CD4-positive, alpha-beta T cell treated with Interleukin-6 for 4 hours (primary cell): ENCODE measurements at places on chromosomes 12 and 14.

DNA sequence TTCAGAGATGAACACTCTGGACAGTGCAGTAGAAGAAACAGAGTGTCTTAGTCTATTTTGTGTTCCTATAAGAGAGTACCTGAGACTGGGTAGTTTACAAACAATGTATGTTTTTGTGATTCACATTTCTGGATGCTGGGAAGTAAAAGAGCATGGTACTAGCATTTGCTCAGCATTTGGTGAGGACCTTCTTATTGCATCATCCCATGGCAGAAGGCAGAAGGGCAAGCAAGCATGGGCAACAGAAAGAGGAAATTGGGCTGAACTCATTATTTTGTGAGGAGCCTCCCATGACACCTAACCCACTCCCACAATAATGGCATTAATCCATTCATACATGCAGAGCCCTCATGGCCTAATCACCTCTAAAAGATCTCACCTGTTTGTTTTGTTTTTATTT is 8.0 kb downstream of the ANKS1B start:
- DNase-seq: no peak

GRCh38 chr12:45959728-45960127 is 30.6 kb downstream of the SCAF11 start:
- no peak for DNase-seq

- no peak for DNase-seq
Observed at GRCh38 chr12:91432089-91432488, 249.5 kb upstream of the DCN start.

DNA sequence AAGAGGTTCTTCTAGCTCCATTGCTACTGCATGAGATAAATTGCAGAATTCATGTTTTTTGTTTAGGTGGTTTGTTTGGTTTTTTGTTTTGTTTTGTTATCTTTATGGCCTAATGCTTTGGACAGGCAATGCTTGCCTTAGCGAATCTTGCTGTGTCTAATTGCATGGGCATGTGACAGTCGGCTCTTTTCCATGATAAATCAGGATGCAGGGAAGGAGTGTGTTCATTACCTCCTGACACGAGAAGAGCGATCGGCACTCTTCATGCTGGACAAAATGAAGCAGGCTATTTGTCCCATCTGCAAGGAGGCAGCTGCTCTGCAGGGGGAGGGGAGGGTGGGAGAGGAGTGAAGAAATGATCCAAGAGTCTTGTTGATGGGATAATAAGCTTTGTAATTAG is 6.5 kb downstream of the CCDC60 start:
- DNase-seq: no peak

DNA sequence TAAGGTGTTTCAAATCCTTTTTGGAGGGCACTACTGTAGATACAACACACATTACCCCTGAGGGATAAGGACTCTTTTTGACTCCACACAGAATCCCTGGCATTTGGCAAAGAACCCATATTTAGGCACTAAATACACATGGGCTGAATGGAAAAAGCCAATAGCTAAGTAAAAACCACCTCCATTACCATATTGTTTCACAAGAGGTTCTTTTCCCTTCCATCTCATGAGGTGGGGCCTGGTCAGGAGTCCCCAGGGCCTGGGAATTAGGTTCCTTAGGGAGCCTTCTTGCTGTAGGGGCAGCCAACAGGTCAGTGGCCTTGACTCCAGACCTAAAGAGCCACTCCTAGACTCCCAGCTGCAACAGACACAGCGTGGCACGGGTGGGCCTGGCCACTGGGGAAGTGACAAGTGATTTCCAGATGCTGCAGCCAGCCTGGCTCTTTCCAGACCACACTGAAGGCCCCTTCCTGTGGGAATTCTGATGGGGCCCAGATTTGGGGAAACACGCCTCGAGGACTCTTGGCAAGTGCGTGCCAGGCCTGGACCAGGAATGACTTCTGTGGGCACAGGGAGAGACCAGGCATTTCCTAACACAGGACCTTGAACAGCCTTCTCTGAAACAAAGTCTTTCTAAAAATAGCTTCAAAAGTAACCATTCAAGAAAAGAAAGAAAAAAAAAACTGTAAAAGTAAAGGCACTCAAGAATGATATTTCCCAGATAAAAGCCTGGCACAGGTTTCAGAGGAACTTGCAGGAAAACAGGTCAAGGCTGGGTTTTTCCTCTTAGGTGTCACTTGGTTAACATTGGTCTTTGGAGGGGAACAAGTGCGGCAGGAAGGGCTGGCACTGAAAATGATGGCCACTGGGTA is 18.1 kb downstream of the SSH1 start:
- no peak for DNase-seq

DNA sequence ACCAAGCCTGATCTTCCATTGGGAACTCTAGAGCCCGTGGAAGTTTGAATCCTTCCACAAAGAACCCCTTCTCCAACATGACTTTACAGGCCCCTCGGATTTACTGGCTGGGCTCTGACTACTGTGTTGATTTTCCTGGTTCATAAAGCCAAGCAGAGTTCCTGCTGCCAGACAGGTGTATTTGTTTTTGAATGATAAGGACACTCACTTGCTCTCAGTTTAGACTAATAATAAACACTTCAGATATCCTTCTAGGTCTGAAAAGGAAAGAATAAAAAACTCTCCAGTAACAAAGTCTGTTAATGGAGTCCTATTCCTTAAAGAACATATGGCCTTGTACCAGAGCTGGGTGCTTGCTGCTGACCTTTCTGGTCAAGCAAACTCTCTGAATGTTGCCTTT is 31.0 kb downstream of the SIX1 start:
- DNase-seq: no peak

GRCh38 chr12:20142316-20142715 is 226.0 kb upstream of the PDE3A start:
- DNase-seq: no peak

GRCh38 chr12:65170209-65170881 is 962 bp downstream of the LEMD3 start:
- DNase-seq: peak; percentile 73

DNA sequence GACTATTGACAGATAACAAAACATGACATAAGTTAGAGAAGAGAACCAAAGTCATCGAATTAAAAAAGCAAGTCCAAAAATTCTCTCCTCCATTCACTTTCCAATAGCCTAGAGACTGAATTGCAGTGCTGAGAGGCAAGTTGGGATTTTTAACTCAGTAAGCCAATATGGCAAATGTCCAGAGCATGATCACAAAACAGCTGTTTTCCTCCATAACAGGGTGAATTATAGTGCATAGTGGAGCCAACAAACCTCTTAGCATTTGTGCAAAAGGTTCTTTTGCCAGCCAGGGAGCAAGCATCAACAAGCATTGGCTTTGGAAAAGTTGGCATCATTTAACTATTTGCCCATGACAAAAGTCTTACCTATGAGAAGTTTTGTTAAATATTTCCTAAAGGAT is 458.8 kb upstream of the NOVA1 start:
- no peak for DNase-seq

GRCh38 chr12:21434699-21435098 is 2.8 kb upstream of the PYROXD1 start:
- DNase-seq: no peak

DNA sequence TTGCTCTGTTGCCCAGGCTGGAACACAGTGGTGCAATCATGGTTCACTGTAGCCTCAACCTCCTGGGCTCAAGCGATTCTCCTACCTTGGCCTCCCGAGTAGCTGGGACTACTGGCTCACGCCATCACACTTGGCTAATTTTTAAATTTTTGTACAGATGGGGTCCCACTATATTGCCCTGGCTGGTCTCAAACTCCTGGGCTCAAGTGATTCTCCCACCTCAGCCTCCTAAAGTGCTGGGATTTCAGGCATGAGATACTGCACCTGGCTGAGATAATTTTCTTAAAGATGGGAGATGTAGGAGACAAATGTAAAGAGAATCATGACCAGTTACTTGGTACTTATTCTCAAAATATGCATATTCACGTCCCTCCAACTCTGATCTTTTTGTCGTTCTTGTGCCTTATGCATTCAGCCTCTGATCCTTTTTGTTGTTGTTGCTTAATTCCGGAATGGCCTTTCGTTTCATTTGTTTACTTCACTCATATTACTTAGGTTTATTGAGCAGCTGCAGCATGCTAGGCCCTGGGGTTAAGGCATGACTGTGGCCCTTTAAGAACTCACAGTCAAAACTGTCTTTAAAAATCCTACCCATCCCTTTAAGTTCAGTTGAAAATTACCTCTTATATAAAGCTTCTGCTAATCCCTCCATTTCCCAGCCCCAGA is 8.9 kb downstream of the RBMS2 start:
- DNase-seq: no peak

GRCh38 chr12:48183091-48183875 is at the start of gene CCDC184:
Gene CCDC184, plus strand, starts transcription at chr12:48183644. Its CDS starts 479 bp downstream, at chr12:48184123.
- DNase-seq: peak; percentile 79

GRCh38 chr12:90519285-90519684 is 435.7 kb downstream of the CCER1 start:
- no peak for DNase-seq

DNA sequence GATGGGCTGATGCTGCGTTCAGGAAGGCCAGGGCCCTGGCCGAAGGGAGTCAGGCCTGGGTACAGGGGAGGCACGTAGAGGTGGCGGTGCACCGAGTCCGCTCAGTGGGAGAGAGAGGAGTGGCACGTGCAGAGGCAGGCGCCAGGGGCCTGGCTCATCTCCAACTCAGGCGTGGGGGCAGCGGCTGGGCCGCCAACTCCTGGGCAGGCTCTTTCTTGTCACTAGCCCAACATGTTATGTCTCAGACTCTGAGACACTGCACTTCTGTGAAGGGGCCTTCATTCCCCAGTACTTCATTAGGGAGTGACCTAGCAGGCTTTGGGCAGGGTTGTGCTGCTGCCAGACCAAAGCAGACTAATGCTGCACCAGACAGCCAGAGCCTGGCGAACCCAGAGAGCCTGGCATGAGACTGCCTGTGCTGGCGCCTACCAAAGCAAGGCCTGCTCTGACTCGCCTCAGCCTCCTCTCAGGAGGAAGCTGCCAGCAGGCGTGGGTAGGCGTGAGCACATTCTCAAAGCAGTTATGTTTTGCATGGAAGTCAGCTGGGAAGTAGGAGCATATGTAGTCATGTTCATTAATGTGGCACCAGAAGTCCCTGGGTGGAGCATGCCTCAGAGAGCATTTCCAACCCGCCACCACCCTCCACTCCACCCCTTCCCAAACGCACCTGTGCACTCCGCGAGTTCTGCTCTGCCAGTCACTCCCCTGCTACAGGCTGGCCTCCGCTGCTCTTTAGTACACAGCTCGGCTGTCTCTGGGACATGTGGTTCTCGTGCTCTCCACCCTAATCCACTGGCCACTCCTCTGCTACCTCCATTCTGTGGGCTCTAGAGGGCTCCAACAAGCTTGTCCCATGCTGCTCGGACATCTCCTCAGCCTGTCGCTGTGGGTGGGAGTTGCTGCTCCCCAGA is 9.7 kb downstream of the CKB start:
- DNase-seq: no peak

DNA sequence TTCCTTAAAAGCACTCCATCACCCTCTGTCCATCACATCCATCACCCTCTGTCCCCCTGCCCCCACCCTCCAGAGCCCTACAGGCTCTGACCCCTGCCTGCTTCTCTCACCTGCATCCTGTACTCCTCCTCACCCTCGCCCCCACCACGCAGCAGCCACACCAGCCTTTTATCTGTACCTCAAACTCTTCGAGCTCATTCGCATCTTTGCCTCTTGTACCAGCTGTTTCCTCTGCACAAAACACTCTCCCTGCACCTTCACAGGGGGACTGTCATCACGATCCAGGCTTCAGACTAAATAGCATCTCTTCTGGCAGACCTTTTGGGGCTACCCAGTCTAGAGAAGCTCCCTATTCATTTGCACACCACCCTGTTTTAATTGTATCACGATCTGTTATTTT is 24.1 kb downstream of the TMEM229B start:
- DNase-seq: peak; percentile 49

DNA sequence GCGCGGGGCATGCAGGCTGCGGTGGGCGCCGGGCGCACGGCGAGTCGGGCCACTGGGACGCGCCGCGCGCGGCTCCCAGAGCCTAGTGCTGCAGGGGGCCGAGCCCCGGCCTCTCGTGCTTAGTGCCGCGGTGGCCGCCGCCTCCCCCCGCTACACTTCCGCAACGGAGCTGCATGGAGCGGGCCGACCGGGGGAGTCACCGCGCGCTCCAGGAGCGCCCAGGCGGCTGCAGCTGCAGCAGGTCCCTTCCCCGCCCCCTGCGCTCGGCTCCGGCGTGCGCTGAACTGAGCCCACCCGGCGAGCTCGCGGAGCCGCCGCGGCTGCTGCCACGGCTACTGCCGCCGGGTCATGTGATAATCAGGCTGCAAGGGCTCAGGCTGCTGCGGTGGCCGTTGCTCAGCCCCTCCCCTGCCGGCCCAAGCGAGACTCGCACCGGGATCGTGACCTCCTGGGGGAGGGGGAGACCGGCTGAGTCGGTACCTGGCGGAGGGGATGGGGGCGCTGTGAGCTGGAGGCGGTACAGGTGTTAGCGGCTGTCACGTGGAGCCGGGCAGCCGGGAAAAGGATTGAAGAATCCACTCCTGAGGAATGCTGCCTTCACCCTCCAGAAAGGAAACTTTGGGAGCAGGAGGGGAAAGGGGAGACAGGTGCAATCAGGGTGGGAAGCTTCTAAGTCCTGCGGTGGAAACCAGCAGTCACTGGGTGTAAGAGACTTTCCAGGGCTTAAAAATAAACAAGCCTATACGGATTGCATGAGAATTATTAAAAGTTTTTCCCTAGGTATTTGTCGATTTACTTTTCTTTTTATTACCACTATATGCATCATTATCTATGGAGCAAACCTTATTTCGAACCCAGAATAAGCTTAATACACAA is at the start of gene PPM1H:
Gene PPM1H (minus strand): TSS at position 352 of the 876 bp plus-strand sequence. CDS start 414 bp downstream, outside the sequence.
- DNase-seq: peak; percentile 5

DNA sequence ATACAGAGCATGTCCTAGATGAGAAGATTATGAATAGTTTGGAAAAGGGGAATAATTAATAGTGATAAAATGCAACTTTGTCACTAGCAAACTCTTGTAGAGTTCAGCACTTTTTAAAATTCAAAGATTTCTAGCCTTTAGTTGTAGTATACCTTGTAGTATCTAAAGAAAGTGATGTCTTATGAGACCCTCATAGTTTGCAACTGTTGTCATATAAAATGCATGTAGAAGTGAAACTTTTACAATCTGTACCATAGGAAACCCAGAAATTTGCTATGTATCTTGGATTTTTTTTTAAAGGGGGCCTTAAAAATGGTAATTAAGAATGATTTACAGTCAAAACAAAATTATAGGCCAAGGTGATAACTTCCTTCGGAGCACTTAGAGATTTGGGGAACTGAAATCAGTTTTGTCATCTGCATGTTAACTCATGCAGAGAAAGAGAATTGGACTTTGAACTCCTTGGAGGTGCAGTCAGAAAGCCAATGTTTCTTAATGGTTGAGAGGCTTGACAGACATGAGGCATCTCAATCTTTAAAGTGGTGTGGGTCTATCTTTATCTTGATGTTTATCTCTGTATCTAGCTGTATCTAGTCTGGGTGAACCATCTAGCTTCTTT is 1.3 kb downstream of the LRRK2 start:
- no peak for DNase-seq

GRCh38 chr14:96197969-96198368 is 6.7 kb upstream of the BDKRB2 start:
- no peak for DNase-seq
